CD4-positive, alpha-beta T cell treated with Interleukin-4 for 4 hours (primary cell): ENCODE measurements at places on chromosomes 1 and 21.

DNA sequence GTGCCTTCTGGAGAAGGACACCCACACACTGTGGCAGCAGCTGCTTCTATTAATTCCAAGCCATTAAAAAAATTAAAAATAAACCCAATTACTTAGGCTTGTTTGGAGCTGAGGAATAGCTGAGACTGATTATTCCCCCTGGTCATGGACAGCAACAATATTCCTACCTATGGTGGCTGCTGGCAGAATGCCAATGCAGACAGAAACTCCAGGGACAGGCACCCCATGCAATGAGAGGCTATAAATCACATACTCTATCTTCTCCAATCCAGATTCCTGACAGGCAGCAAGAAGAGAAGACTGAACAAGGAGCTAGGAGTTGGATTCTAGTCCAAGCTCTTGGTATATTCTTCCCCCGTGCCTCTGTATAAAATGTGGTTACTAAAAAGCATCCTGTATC, 275.4 kb upstream of the BEND5 start:
- DNase-seq: no peak

DNA sequence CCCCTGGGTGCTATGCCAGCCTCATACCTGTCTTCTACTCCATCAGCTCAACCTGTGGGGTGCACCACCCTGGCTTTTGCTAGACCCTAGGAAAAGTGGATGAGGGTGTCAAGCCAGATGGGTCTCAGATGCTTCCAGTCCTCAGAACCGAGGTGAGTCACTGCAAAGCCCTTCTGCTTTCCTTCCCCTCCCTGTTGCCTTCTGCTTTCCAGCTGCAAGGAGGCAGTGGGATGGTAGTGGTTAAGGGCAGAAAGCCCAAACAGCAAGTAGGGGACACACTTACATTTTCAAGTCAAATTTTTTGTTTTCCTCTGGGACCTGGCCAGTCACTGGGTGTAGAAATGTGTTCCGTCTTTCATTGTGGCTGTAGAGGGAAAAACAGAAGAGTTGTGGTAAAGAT, 60.7 kb upstream of the GOLT1A start:
- DNase-seq: no peak

GRCh38 chr21:22795091-22795490, 1796.9 kb downstream of the NCAM2 start:
- DNase-seq: no peak

DNA sequence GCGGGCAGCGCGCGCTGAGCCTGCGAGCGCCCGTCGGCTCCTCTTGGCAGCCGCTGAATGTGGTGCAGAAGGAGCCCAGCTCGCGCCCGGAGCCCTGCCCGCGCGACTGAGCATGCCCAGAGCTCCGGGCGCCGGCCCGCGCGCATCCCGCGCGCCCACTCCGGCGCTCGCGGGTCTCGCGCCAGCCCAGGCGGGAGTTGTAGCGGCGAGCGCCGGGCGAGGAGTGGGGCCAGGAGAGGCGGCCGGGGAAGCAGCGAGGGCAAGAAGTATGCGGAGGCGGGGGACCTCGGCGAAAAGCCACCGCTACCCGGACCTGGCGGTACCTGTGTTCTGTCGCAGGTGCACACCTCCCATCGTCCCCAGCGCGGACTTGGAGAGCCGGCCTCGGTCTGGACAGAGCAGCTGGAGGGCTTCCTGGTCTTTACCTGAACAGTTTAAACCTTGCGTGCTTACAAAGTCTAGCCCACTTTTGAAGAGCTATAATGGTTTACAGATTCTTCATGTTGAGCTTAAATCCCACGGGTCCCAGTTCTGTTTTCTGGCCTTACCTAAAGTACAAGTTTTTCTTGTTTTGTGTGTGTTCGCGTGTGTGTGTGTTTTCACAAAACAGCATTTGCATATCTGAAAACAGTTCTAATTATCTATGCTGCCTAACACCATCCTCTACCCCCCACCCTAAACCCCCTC, at the start of gene DDAH1:
Gene DDAH1 (minus strand): TSS at position 61 of the 687 bp plus-strand sequence. CDS start 114 bp downstream, outside the sequence.
- DNase-seq: no peak

DNA sequence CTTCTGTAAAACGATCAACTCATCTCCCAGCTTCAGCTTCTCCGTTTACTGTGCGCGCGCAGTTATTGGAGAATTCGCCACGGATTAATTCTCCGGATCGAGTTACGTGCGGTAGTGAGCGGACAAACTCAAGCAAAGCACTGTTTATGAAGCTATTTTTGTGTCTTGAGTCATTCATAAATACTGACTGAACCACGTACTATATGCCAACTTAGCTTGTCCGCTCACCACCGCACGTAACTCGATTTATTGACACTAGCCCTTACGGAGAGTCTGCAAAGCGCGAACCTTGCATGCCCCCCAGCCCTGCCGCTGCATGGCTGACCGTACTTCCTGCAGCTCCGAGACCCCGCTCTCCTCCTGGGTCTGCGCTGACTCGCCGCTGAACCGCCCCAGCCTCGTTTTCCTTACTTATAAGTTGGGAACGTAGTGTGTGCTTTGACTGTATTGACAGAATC, 773 bp downstream of the CHD1L start:
- no peak for DNase-seq

- no peak for DNase-seq
Measured at GRCh38 chr1:199804526-199804925, 223.0 kb upstream of the NR5A2 start.

DNA sequence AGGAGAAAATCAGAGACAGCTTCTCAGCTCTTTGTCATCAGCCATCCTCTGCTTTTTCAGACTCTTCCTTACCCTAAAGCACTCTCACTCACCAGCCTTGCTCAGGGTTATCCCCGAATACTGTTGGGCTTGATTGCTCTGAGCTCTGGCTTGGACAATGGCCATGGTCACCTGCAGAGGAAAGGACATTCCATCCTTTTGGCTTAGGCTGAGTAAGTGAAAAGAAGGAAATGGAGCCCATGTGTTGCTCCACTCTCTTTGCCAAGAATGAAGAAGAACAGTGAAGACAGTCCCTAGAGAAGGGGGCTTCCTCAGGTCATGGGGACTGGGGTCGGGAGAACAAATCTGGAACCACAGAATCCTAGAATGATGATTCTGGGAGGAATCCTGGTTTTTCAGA, 2.3 kb downstream of the MTMR11 start:
- DNase-seq: no peak

DNA sequence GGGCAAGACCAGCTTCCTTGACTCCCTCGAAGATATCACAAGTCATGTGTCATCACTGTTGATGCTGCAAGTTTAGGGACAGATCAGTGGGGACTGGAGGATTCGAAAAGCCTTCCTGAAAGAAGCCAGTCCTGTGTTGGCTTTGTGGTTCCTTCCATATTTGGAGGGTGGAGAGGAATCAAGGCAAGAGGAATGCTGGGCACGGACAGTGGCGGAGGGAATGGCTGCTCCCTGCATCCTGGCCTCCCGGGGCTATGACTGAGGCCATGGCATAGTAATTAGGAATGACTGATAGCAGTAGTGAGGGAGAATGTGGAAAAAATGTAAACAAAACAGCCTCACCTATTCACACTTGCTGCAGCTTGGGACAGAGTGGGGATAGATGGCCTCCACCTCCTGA, 36.4 kb downstream of the VANGL1 start:
- DNase-seq: no peak
